NCI-H1436 treated with DMSO at 0.1 percent for 48 hours (cell line): ENCODE measurements at places on chromosomes 7 and 10.
A peak's percentile ranks its signal among the peaks of the same experiment; 100 is the strongest.

GRCh38 chr7:143329471-143330170 lies 13.7 kb downstream of the CLCN1 start:
- DNase-seq = no peak

- DNase-seq = no peak
Observed at GRCh38 chr10:48199580-48200377, 74.7 kb downstream of the FRMPD2 start.

- no peak for DNase-seq
Observed at GRCh38 chr7:51031791-51032515, 249.3 kb upstream of the GRB10 start.

- no peak for DNase-seq
Observed at GRCh38 chr10:128908099-128908498, 558.9 kb upstream of the MGMT start.

GRCh38 chr7:125127304-125127703 lies 197.7 kb upstream of the POT1 start:
- DNase-seq = no peak

GRCh38 chr7:17580141-17580540 lies 281.7 kb downstream of the AHR start:
- no peak for DNase-seq

- DNase-seq = no peak
Observed at GRCh38 chr10:132555648-132556575, 18.3 kb downstream of the INPP5A start.

DNA sequence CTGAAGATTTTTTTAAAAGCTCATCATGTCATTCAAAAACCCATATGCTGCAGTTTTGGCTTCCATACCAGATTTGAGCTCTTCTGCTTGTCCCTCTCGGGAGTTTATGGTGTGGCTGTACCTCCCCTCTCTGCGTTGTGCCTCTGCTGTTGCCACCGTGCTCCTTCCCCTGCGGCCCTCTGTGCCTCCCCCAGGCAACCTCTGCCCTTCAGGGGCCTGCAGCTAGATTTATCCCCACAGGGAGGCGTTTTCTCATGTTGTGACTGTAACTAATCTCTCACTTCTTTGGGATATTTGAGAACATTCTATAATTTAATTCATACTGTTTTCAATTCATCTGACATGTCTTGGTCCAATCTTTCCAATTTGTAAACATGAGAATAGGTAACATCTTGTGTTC lies 52.7 kb downstream of the TASOR2 start:
- no peak for DNase-seq

GRCh38 chr10:130111852-130112180 lies 1.2 kb upstream of the C10orf143 start:
- DNase-seq = no peak

- no peak for DNase-seq
Observed at GRCh38 chr10:118565301-118566075, 30.0 kb downstream of the PRLHR start.

- DNase-seq = no peak
Observed at GRCh38 chr10:120392245-120392644, 64.8 kb upstream of the PLPP4 start.

DNA sequence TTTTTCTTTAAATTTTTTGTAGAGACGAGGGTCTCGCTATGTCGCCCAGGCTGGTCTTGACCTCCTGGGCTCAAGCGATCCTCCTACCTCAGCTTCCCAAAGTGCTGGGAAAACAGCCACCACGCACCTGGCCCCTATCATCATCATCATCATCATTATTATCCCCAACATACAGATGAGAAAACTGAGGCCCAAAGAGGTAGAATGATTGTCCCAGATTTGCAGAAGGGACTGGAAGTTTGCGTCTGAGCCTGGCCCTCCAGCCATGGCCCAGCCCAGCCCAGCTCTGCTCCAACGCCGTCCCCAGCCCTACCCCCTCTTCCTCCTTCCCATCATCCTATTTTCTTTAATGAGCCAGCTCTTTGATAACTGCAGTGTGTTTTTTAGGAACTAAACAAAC lies 34.9 kb downstream of the TMEM130 start:
- DNase-seq = no peak

GRCh38 chr10:110758128-110758765 lies 113.5 kb upstream of the PDCD4 start:
- DNase-seq = no peak

- DNase-seq = no peak
Observed at GRCh38 chr7:116142850-116143249, 67.5 kb upstream of the TES start.

DNA sequence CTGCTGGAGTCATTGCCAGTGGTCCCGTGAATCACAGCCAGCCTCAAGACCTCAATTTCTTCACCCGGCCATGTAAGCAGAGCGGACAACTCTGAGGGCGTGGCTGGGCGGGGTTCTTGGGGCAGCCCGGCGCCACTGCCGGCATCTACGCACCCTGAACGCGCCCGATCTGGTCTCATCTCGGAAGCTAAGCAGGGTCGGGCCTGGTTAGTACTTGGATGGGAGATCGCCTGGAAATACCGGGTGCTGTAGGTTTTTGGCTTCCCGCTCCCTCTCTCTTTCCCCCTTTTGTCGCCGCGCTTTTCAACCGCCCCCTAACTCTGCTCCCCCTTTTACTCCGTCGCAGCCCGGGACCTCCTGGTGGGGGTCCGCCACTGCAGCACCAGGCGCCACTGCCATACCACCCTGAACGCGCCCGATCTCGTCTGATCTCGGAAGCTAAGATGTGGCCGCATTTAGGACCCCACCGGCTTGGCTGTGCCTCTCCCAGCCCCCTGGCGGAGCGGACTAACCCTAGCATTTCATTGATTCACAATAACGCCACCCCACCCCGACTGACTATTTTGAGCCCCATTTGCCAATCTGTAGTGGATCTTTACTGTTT lies 25.3 kb downstream of the GARIN1A start:
- DNase-seq = no peak

GRCh38 chr10:78868861-78869260 lies 199.9 kb upstream of the ZMIZ1 start:
- no peak for DNase-seq

- no peak for DNase-seq
Observed at GRCh38 chr10:103562383-103562782, 68.9 kb downstream of the NEURL1 start.

- no peak for DNase-seq
Observed at GRCh38 chr7:56091591-56091990, 1.2 kb downstream of the PHKG1 start.

DNA sequence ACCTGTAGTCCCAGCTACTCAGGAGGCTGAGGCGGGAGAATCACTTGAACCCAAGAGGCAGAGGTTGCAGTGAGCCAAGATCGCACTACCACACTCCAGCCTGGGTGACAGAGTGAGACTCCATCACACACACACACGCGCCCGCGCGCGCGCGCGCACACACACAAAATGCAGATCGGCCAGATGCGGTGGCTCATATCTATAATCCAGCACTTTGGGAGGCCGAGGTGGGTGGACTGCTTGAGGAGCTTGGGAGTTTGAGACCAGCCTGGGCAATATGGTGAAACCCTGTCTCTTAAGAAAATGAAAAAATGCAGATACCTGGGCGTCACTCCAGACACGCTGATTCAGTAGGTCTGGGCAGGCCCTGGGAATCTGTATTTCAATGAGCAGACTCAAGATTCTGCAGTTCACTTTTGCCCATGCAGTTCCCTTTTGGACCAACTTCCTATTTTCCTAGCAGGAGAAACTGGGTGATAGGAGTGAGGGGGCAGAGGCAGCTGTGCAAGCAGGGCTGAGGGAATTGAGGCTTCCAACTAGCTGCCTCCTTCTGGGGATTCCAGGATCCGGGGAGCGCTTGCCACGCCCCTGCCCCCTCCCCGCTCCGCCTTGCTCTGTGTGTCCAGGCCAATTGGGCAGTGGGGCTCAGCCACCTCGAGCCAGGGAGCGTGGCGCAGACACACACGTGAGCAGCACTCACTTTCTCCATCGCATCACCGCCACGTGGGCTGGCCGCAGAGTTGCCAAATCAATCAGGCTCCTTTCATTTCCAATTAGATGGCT lies 173.6 kb downstream of the SH3PXD2A start:
- no peak for DNase-seq

- no peak for DNase-seq
Observed at GRCh38 chr7:86089455-86089854, 554.3 kb upstream of the GRM3 start.

GRCh38 chr10:93600446-93601145 lies 439 bp downstream of the RBP4 start:
- DNase-seq = no peak

DNA sequence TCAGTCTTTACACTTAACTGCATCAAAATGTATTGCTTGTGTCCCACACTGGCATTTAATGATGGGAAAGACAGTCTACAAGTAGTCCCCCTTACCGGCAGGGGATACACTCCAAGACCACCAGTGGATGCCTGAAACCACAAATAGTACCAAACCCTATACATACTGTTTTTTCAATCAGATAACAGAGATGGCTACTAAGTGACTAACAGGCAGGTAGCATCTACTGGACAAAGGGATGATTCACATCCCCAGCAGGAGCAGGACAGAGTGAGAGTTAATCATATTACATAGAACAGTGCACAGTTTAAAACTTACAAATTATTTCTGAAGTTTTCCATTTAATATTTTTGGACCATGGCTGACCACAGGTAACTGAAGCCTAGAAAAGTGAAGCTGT lies 13.2 kb downstream of the TMEM243 start:
- DNase-seq = no peak

DNA sequence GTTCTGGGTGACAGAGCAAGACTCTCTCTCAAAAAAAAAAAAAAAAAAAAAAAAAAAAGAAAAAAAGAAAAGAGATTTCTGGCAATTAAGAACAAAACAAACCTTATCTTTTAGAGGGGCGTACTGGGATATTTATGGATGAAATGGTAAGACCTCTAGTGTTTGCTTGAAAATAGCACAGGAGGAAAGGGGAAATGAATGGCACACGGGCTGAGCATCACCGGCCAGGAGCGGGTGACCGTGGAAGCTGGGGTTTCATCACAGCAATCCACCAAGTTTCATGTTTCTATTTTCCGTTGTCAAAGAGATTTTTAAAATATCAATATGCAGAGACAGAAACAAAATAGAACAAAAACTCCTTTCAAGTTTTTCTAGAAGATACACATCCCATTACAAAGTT lies 105.6 kb downstream of the SVIL start:
- no peak for DNase-seq

- DNase-seq = no peak
Observed at GRCh38 chr10:70093335-70093944, 39.2 kb downstream of the AIFM2 start.

- DNase-seq = no peak
Observed at GRCh38 chr7:156173346-156173745, 361.1 kb upstream of the SHH start.

- DNase-seq = no peak
Observed at GRCh38 chr7:129436335-129436923, 2.2 kb downstream of the STRIP2 start.

- no peak for DNase-seq
Observed at GRCh38 chr7:17401791-17402627, 103.6 kb downstream of the AHR start.

- DNase-seq = peak; percentile 58
Observed at GRCh38 chr7:128167042-128167701, 73.9 kb upstream of the LEP start.

DNA sequence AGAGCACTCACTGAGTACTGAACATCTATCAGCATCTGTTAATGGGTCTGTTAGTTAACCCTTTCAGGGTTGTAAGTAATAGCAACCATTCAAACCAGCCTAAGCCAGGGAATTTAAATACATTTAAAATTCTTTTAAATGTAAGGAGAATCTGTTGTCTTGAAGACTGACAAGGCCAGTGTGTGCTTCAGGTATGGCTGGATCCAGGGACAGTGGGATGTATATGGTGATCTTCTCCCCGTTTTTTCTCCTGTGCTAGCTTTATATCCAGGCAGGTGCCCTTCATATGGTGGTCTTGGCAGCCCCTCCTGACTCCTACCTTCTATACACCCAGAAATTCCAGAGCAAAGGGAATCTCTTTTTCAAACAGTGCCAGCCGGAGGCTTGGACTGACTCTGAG lies 46.6 kb upstream of the DAGLB start:
- DNase-seq = no peak

DNA sequence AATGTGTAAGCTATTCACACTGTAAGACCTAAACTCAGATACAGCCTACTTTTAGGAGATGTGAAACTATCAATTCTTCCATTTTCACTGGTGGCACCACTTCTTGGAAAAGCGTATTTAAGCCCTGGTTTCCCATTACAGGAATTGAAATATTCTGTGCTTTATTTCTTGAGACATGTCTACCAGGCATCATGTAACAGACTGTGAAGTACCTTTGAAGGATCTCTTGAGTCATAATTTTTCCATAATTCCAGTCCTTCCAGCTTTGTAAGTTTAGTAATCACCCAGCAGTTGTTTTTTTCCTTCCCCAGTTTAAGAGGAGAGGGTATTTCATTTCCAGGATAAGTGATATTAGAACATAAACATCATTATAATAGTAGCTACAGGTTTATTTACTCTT lies 186.0 kb upstream of the PRPS1L1 start:
- no peak for DNase-seq

- no peak for DNase-seq
Observed at GRCh38 chr7:44650772-44651171, 44.3 kb downstream of the OGDH start.

DNA sequence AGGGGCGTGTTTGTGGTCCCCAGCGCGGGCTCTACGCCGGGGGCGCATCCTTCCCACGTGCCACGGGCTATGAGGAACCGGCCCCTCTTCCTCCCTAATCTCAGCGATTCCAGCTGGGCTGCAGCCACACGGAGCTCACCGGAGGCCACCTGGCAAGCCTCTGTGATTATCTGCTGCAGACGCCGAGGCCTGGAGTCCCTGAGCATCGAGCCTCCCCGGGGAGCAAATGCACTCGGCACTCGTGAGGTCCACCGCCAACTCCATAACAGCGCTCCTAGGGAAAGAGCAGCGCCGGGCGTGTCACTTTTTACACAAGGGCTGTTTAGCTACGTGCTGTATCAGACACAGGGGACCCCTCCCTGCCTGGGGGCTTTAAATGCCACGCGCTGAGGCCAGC lies 101.2 kb downstream of the DYNC2I1 start:
- DNase-seq = no peak

GRCh38 chr7:110914263-110914662 lies 176.7 kb upstream of the LRRN3 start:
- no peak for DNase-seq

- DNase-seq = no peak
Observed at GRCh38 chr10:24208661-24209431, at the start of gene KIAA1217. KIAA1217 (plus strand) TSS chr10:24209138; CDS start chr10:24209194, 56 bp downstream.

DNA sequence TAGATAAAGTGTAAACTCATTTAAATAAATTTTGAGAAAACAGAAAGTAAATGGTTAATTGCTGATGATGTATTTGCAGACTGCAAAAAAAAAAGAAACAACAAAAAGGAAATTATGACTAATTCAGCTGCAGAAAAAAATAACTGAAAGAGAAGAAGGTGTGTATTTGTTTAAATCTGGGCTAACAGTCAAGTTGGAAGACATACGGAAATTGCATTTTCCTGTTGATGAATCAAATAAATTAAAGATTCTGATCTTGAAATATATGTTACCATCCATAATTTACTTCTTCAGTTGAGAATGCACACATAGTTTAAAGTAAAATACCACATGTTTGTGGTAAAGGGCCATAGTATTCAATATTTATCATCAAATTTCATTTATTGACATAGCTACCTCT lies 19.3 kb upstream of the ING3 start:
- no peak for DNase-seq
